A172 (cell line): ENCODE measurements at places on chromosomes 1 and 21. TPM values are rescaled to one million over a fixed set of nuclear protein-coding genes. Genes with fewer than 3 reads are reported as not detected.

OR10J1 gene
- total RNA-seq = not detected in 2 replicates

PDZK1 gene
- total RNA-seq = 2.0 and 2.2 TPM in 2 replicates

CD34 gene
- total RNA-seq = 0.22 and 0.76 TPM in 2 replicates

UBE2U gene
- total RNA-seq = not detected in 2 replicates

KRTAP19-3 gene
- total RNA-seq = not detected in 2 replicates

WDR64 gene
- not detected in 2 replicates for total RNA-seq

SLC1A7 gene
- total RNA-seq = not detected in 2 replicates

NEXN gene
- 4.0 and 5.6 TPM in 2 replicates for total RNA-seq

CFAP45 gene
- total RNA-seq = 2.4 and 3.7 TPM in 2 replicates

JTB gene
- 280 and 326 TPM in 2 replicates for total RNA-seq

ST6GALNAC3 gene
- 1.8 and 1.9 TPM in 2 replicates for total RNA-seq

DIO1 gene
- total RNA-seq = not detected in 2 replicates

LCE2C gene
- total RNA-seq = not detected in 2 replicates

LYPD8 gene
- 0.46 and 1.4 TPM in 2 replicates for total RNA-seq

AIM2 gene
- total RNA-seq = not detected in 2 replicates

TPR gene
- total RNA-seq = 68.6 and 82.5 TPM in 2 replicates

RPS6KC1 gene
- 31.3 and 32.7 TPM in 2 replicates for total RNA-seq

COA6 gene
- total RNA-seq = 78.1 and 81.3 TPM in 2 replicates

LPAR3 gene
- not detected in 2 replicates for total RNA-seq

GFI1 gene
- total RNA-seq = 0.38 and 0.60 TPM in 2 replicates

ZBTB7B gene
- 27.3 and 29.5 TPM in 2 replicates for total RNA-seq

CD1D gene
- 1.6 and 4.4 TPM in 2 replicates for total RNA-seq

GJA8 gene
- not detected in 2 replicates for total RNA-seq

DIRAS3 gene
- 279 and 346 TPM in 2 replicates for total RNA-seq

ALPL gene
- total RNA-seq = 0.19 TPM in 1 of 2 replicates, not detected in the other

CD5L gene
- not detected in 2 replicates for total RNA-seq

CD160 gene
- total RNA-seq = not detected in 2 replicates
